Bronchial smooth muscle cell (primary cell): ENCODE measurements at places on chromosomes 16 and 17. TPM values are rescaled to one million over a fixed set of nuclear protein-coding genes. Genes with fewer than 3 reads are reported as not detected.

The GRAPL gene
- total RNA-seq, result 0.16 TPM in 1 of 2 replicates, not detected in the other

The C16orf96 gene
- total RNA-seq, result under 0.01 TPM in 2 replicates

The CD79B gene
- total RNA-seq, result 0.09 and 0.16 TPM in 2 replicates

The IGF2BP1 gene
- 2.1 and 2.5 TPM in 2 replicates for total RNA-seq

The TBC1D3I gene
- total RNA-seq, result not detected in 2 replicates

The TIMP2 gene
- total RNA-seq, result 76.0 and 124 TPM in 2 replicates

The LCMT1 gene
- 36.7 and 41.1 TPM in 2 replicates for total RNA-seq

The VASN gene
- total RNA-seq, result 57.5 and 98.9 TPM in 2 replicates

The TMC5 gene
- not detected in 2 replicates for total RNA-seq

The TBX2 gene
- 26.5 and 31.3 TPM in 2 replicates for total RNA-seq

The GGA3 gene
- total RNA-seq, result 11.5 and 17.8 TPM in 2 replicates

The MYH2 gene
- not detected in 2 replicates for total RNA-seq

The CBFA2T3 gene
- 0.17 TPM in 1 of 2 replicates, not detected in the other for total RNA-seq

The NOG gene
- total RNA-seq, result under 0.01 TPM in 1 of 2 replicates, not detected in the other

The KRTAP1-5 gene
- not detected in 2 replicates for total RNA-seq

The CHST4 gene
- not detected in 2 replicates for total RNA-seq

The SPATA22 gene
- not detected in 2 replicates for total RNA-seq

The CSH2 gene
- not detected in 2 replicates for total RNA-seq

The RHBDL3 gene
- under 0.01 and 0.17 TPM in 2 replicates for total RNA-seq

The SOX8 gene
- total RNA-seq, result 0.16 and 0.17 TPM in 2 replicates

The CDRT15 gene
- total RNA-seq, result not detected in 2 replicates

The ZMYND15 gene
- 0.09 TPM in 1 of 2 replicates, not detected in the other for total RNA-seq

The PRR29 gene
- 0.47 and 0.52 TPM in 2 replicates for total RNA-seq

The PITPNM3 gene
- 0.26 and 0.63 TPM in 2 replicates for total RNA-seq

The SRL gene
- 0.26 and 0.47 TPM in 2 replicates for total RNA-seq

The HIGD1B gene
- not detected in 2 replicates for total RNA-seq

The CDH1 gene
- 0.16 and 0.52 TPM in 2 replicates for total RNA-seq

The KRTAP3-2 gene
- not detected in 2 replicates for total RNA-seq

The B9D1 gene
- 30.5 and 44.1 TPM in 2 replicates for total RNA-seq

The LRRC46 gene
- not detected in 2 replicates for total RNA-seq

The HS3ST2 gene
- total RNA-seq, result under 0.01 TPM in 1 of 2 replicates, not detected in the other

The NPIPA2 gene
- total RNA-seq, result 1.6 TPM in 1 of 2 replicates, not detected in the other

The CEP295NL gene
- 2.2 and 2.8 TPM in 2 replicates for total RNA-seq
